ENCODE measurements at places on chromosomes 7 and 10.

- DNase-seq = no peak
Observed at GRCh38 chr7:32680259-32681173, 185.2 kb downstream of the AVL9 start.

- no peak for DNase-seq
Observed at GRCh38 chr7:43824963-43825362, 44.4 kb downstream of the MRPS24 start.

GRCh38 chr10:65805993-65806392, 1119.8 kb upstream of the LRRTM3 start:
- no peak for DNase-seq

- no peak for DNase-seq
Observed at GRCh38 chr10:26491276-26491675, 53.1 kb downstream of the APBB1IP start.

DNA sequence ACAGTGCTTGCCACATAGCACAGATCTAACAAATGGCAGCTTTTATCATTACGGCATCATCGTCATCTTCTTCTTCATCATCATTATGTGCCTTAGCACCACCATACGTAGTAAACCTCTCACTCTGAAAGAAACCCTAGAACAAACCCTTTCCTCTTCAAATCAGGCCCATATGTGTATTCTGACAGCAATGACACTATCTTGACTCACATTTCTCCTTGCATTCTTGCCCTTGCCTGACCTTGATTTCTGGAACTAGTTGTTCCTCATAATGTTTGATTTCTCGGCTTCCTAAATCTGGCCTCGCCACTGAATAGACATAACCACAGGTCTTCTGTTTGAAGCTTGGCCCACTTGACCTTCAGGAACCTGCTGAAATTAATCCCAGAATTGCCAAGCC, 115.3 kb downstream of the DGKI start:
- no peak for DNase-seq

DNA sequence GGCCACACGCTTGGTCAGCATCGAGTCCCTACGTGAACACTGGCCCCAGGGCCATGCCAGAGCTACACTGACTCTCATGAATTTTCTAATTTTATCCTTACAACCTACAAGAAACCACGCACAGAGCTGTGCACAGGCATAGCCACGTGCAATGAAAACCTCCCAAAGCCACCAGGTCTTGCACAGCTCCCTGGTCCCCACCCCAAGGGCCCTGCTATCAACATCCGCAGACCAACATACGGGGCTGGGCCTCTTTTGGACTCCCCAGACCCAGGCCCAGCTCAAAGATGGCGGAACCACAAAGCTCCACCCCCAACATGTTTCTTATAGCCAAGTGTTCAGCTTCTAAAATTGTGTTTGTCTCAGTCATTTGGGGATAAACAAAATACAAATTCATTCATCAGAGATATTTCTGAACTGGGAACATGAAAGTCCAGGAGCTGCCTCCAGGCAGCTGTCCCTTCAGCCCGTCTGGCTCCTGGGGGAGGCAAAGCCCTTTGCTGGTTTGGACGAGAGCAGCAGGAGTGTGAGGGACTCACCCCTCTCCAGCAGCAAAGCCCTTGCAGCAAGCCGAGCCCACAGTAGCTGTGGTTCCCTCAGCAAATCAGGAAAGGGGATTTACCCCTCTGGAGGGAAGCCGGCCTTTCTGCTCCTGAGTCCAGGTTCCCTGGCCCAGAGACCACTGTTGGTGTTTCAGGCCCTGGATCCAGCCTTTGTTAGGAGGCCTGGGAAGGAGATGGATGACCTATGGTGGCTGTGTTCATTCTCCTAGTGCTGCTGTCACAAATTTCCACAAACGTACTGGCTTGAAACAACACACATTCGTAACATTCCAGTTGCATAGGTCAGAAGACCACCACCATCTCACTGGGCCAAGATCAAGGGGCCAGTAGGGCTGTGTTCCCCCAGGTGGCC, 75.1 kb downstream of the OAT start:
- no peak for DNase-seq

DNA sequence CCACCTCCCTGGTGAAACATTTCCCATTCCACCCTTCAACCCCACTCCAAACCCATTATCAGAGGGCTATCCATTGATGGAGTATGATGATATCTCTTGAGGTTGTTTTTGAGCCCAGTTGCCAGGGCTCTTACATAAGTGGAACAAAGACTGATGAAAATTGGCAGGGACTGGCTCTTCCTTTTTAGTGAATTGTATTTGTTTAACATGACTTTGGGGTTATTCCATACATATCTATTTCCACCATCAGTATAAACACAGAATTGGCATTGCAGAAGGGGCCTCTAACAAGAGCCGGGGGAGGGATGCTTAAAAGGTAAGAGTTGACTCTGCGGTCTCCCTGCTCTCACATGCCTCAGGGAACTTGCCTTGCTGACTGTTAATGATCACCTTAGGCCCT, 28.9 kb downstream of the FZD1 start:
- peak; percentile 62 for DNase-seq

DNA sequence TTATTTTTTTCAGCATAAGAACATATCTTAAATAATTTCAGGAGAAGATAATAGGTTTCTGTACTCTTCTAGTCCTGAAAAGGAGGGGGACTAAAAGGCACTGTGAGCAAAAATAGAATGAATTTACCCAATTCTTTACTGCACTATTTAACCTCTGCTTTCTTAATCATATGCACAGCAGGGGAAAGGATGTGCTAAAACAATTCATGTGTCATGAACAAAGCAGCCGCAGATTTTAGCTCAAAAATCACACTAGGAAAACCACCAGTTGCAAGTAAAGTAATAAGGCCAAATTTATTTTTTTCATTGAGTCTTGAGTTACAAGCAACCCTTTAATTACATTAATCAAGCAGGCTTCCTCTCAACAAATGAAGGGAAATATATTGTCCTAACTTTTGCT, 80.1 kb downstream of the CABCOCO1 start:
- no peak for DNase-seq

- DNase-seq = no peak
Observed at GRCh38 chr7:47346377-47346914, 235.5 kb downstream of the TNS3 start.

GRCh38 chr7:116455499-116455898, 44.0 kb upstream of the CAV2 start:
- DNase-seq = no peak

- no peak for DNase-seq
Observed at GRCh38 chr10:46515793-46516192, 40.7 kb downstream of the GPRIN2 start.

DNA sequence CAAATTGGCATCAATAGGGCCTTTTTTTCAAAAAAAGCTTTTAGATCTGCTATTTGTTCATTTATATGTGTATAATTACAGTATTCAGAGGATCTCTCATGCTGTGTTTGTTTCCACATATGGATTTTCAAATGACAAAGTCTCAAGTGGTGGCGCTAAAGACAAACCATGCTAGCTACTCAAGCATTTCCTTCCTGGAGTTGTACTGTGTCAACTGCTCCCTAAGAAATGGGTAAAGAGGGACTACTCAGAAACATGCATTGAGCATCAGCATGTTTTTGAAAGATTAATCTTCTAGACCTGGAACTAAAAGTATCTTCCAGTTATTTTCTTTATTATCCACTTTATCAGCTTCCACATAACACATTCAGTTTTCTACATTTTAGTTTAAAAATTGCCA, 12.7 kb downstream of the CNTNAP2 start:
- DNase-seq = no peak

GRCh38 chr10:131788386-131788785, 112.4 kb upstream of the PPP2R2D start:
- no peak for DNase-seq

- DNase-seq = no peak
Observed at GRCh38 chr10:4201866-4202825, 417.1 kb upstream of the KLF6 start.

DNA sequence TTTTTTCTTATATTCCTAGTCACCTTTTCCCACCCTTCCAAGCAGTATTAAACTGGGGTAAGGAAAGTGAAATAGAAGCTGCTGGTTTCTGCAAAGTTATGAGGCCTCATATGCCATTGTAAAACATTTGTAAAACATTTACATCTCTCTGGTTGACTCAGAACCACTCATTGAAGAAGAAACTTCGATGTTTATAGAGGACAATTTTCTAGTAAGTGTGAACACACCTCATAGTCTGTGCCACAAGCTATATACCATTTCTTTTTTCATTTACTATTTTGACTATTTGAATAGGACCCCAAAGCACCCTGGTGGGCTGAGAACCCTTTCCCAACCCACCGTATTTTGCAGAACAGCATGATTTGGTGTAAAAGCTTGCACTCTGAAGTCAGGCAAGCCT, 12.9 kb upstream of the ITGB1 start:
- no peak for DNase-seq

- no peak for DNase-seq
Observed at GRCh38 chr10:1367938-1368841, 312.0 kb downstream of the WDR37 start.

GRCh38 chr7:74521855-74522254, 68.1 kb downstream of the GTF2IRD1 start:
- no peak for DNase-seq

GRCh38 chr10:5071411-5072198, 22.6 kb upstream of the AKR1C3 start:
- no peak for DNase-seq

DNA sequence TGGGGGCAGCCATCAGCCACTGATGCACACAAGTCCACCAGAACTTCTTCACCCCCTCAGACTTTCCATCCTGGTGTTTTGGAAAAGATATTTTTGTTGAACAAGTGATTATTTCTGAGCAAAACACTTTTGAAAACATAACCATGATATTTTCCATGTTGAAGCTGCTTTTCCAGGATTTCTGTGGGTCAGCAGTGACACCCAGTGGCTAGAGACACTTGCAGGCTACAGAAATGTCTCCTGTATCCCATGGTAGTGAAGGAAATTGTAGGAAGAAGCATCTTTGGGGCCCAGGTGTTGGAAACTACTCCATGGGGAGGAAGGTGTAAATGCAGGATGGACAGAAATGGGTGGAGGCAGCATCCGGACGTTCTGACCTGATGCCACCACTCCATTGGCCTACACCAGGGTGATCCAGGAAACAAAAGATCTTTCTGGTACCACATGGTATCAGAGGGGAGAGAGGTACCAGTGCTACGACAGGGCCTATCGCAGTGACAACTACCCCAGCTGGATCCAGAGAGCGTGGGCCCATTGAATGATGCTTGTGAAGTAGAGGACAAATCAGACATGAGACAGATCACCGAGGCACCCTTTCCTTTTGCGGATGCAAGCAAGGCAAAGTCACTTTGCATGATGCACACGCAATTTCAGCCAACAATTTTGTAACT, 111.7 kb upstream of the COBL start:
- DNase-seq = peak; percentile 8

GRCh38 chr10:131233611-131234258, 77.8 kb downstream of the TCERG1L start:
- DNase-seq = no peak

DNA sequence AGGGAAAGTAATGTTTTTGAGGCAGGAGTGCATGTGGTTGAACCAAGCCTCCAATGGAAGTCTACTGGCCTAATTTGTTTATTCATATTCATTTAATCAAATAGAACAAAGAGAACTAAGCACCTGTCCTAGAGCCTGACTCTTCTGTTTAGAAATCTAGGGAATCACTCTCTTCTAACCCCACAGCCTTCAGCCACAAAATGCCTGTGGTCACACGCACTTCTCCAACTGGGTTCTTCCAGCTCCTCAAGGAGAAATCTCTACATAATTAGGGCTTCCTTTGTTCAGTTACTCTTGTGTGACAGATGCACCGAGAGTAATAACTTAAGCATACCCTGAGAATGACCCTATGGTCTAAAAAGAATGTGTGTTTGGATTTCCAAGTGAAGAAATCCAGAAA, 133.7 kb upstream of the NAMPT start:
- DNase-seq = peak; percentile 10

DNA sequence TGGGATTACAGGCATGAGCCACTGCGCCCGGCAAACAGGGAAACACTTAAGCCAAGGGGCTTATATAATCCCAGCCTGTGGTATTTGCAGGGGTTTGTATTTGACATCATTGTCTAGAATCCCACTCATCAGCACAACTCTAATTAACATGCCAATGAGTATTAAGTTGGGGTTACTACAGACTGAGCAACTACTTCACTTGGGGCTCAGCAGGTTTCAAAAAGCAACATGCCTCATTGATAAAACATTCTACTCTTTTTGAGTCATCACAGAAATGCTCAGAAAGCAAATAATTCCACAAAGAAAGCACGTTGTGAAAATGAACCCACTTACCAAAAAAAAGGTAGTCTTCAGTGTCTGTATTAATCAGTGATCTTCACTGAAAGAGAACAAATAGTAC, 236.9 kb upstream of the CELF2 start:
- DNase-seq = no peak

DNA sequence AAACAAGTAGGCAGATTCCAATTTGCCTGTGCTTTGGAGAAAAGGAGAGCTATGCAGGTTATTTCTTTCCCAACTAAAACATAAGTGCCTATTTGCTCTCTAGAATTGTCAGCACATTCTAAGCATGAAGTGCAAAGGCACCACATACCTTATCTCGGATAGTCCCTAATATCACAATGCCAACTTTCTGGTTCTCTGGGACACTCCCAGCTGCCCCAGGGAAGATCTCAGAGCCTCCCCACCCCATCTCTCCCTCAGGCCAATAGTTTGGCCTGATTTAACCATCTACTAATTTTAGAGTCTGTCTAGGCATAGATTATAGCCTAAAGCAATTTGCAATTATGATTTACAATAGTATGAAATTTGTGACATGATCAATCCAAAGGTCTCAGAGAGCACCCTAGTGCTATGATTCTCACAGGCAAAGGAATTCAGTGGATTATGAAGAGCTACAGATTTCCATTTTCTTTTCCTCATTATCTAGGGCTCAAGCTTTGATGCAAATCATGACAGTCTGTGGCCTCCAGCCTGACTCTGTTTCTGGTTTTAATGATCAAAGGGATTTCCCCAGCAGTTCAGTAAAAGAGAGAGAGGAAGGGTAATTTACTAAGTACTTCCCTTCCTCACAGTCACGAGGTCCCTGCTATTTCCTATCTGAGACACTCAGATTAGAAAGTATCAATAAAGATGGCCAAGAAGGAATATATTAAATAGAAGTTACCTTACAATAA, 29.0 kb upstream of the IL6 start:
- DNase-seq = no peak

- no peak for DNase-seq
Observed at GRCh38 chr10:4663162-4663992, 162.6 kb upstream of the AKR1E2 start.

- no peak for DNase-seq
Observed at GRCh38 chr7:31036924-31037323, 15.2 kb upstream of the ADCYAP1R1 start.

- no peak for DNase-seq
Observed at GRCh38 chr10:121735263-121735662, 137.0 kb upstream of the FGFR2 start.

GRCh38 chr10:77943121-77943901, 16.8 kb upstream of the DLG5 start:
- peak; percentile 15 for DNase-seq

GRCh38 chr7:127250312-127251035, 2.3 kb downstream of the GRM8 start:
- peak; percentile 79 for DNase-seq

GRCh38 chr10:75971402-75972211, 540.2 kb downstream of the LRMDA start:
- DNase-seq = no peak

Measured in DMS79 (cell line).